ENCODE measurements at places on chromosomes 13 and 19.
A peak's percentile ranks its signal among the peaks of the same experiment; 100 is the strongest.

GRCh38 chr13:46831588-46832194 lies 34.7 kb upstream of the ESD start:
- peak; percentile 42 for DNase-seq

- DNase-seq, result no peak
These were observed 51.3 kb downstream of the CDADC1 start for GRCh38 chr13:49298903-49299605.

- no peak for DNase-seq
These were observed 39.0 kb downstream of the RCBTB2 start for GRCh38 chr13:48493851-48494250.

DNA sequence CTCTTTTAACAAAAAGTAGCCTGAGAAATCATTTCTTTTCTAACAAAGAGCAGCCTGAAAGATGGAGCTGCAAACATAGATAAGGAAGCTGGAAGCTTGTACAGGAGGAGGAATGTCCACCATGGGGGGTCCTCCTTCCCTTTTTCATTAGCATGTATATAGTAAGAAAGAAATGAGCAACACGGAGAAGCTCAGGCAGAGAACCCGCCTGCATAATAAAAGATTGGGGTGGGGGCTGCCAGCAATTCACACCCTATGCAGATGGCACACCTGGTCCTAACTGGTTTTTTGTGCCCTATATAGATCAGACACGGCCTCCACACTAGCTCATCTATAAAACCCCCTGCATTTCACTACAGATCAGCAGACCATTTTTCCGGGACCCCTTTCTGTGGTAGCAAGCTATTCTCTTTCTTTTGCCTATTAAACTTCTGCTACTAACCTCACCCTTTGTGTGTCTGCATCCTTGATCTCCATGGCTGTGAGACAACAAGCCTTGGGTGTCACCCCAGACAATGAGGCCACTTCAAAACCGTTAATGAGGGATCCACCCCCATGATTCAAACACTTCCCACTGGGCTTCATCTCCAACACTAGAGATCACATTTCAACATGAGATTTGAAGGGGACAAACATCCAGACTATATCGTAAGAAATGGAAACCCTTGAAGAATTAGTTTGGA lies 167.5 kb upstream of the FREM2 start:
- DNase-seq, result no peak

- no peak for DNase-seq
These were observed 9.7 kb upstream of the GPR18 start for GRCh38 chr13:99267927-99268326.

GRCh38 chr19:13983213-13983889 lies 22.8 kb downstream of the RFX1 start:
- DNase-seq, result no peak

DNA sequence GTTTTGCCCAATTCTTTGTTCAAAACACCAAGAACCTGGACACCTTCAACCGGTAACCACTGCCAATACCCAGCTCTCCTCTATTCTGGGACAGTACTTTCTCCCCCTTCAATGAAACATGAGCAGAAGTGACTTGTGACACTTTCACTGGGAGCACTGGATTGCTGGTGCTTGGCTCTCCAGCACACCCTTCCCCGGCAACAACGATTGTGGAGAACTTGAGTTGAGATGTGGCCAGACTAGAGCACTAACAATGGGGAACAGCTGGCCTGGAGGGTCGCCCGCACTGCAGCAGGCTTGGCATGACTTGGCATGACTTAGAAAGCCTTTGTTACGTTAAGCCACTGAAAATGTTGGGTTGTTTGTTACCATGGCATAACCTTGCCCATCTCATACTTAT lies 7.5 kb upstream of the B3GLCT start:
- no peak for DNase-seq

DNA sequence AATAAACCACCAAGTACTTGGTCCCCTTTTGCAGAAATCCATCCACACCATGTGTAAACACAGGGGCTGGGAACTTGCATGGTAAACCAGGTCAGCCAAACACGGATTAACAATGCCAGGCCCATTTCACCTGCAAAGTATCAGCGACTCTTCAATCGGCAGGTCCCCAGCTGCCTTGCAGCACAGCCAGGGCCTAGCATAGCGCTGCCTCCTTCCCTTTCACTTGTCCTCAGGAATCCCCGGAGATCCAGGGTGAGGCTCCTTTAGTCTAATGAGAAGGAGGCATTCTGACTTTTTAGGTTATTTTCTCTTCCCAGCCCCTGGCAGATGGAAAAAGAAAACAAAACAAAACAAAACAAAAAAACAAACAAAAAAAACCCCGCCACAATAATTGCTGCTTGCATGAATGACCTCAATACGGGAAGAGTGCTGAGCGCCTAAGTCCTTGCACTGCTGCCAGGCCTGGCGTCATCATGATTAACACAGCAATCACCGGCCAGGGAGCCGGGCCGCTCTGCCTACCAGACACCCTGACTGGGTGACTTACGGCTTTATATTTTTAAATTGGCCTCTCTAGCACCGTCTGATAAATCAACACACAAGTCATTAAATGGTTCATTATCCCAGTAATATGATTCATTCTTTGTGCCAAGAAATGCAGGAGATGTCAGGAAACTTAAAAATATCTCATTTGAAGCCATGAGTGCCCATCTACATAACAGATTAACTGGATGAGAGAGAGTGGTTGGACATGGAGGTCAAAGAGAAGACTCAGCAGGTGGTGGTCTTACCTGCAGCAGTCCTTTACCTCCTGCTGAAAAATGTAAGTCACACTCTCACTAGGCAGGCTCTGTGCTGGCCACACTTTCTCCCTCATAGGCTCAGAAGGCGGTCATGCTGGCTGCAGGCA lies 692.7 kb downstream of the UQCRFS1 start:
- DNase-seq, result no peak

DNA sequence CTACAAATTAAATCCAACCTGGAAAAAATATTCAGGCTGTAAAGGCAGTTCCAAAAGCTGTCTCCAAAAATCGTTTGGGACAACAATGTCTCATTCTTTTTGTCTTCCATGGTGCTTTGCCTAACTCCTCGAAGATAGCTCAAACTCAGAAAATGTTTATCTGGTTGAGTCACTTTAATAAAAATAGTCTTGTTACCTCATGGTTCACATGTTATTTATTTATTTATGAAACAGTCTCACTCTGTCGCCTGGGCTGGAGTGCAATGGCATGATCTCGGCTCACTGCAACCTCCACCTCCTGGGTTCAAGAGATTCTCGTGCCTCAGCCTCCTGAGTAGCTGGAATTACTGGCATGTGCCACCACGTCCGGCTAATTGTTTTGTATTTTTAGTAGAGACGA lies 4.9 kb upstream of the BRD4 start:
- no peak for DNase-seq

DNA sequence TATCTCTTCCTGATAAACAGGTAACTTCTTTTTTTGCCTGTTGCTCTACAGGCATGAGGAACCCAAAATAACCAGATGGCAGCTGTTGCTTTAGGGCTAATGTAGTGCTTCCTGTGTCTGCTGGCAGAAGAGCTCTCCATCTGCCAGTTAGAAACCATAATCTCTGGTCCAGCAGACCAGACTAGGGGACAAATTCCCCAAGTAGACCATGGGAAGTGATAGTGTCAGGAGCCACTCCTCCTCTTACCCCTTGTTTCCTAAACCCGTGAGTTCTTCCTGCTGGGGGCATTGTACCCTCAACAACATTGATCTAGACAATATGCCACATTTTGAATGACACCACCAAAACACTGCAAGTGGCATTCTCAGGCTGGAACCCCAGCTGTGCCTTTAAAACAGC lies 135.9 kb downstream of the DLEU7 start:
- no peak for DNase-seq

- DNase-seq, result no peak
These were observed 941.3 kb upstream of the PCDH20 start for GRCh38 chr13:62356977-62357376.
